ENCODE measurements at places on chromosomes 6 and 20.

- DNase-seq, result no peak
Observed at GRCh38 chr6:19906171-19906570, 69.0 kb downstream of the ID4 start.

- no peak for DNase-seq
Observed at GRCh38 chr20:63007360-63007645, 539 bp upstream of the BHLHE23 start.

- no peak for DNase-seq
Observed at GRCh38 chr6:168666699-168667427, 225.9 kb downstream of the SMOC2 start.

DNA sequence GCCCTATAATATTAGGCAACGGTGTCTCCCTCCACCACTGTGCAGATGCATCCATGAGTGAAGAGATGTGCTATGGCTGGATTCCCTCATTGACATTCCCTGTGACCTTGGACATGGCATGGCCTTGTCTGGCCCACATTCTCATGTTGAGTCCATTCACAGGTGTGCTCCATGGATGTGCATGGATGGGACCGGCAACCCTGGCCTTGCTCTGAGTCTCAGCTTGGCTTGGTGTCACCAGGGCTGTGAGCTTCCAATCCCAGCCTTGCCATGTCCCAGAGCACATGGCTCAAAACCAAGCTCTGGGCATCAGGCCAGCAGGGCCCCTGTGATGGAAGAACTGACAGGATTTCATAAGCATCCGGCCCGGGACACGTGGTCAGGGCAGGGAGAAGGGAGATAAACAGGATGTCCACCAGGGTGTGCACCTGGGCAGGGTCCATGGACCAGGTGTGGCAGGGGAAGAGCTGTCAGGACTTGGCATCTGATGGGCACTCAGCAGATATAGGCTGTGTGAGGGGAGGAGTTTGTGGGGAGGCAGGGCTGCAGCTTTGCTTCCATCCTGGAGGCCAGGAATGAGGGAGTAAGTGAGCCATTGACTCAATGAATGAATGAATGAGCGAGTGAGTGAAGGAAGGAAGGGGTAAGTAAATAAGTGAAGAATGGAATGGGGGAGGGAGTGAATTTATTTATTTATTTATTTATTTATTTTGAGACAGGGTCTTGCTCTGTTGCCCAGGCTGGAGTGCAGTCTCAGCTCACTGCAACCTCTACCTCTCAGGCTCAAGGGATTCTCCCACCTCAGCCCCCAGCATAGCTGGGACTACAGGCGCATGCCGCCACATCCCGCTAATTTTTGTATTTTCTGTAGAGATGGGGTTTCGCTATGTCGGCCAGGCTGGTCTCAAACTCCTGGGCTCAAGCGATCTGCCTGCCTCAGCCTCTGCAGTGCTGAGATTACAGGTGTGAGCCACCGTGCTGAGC, 15.7 kb downstream of the NRSN2 start:
- DNase-seq, result no peak

DNA sequence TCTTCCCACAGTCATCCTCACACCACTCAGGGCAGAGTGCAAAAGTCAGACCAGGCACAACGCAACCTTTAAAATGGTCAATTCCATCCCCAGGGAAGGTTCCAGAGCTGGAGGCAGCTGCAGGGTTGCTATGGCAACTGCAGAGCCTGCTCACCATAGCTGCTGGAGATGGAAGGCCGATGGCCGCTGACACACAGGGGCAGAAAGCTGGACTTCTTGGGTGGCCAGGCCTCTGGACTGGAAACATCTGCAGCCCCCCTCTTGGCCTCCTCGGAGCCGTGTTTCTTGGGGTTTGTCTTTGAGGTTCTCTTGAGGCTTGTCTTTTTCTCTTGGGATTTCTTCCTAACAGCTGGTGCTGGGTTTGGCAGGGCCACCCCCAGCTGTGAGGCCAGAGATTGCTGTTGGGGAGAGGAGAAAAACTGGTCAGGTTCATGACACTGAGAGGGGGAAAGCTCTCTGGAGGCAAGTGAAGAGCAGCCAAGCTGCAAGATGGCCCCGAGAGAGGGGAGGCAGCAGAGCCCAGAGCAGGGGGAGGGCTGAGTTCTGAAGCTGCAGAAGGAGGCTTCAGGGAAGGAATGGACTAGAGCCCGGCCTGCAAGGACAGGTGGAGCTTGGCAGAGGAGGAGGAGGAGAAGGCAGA, 10.2 kb downstream of the BNIP5 start:
- no peak for DNase-seq

All from stimulated activated CD8-positive, alpha-beta memory T cell treated with anti-CD3 and anti-CD28 coated beads, Interleukin-7, amount 100 ng/mL, for 1 hour (primary cell).